ENCODE measurements at places on chromosomes 5 and 9. TPM values are rescaled to one million over a fixed set of nuclear protein-coding genes. Genes with fewer than 3 reads are reported as not detected.

DNA sequence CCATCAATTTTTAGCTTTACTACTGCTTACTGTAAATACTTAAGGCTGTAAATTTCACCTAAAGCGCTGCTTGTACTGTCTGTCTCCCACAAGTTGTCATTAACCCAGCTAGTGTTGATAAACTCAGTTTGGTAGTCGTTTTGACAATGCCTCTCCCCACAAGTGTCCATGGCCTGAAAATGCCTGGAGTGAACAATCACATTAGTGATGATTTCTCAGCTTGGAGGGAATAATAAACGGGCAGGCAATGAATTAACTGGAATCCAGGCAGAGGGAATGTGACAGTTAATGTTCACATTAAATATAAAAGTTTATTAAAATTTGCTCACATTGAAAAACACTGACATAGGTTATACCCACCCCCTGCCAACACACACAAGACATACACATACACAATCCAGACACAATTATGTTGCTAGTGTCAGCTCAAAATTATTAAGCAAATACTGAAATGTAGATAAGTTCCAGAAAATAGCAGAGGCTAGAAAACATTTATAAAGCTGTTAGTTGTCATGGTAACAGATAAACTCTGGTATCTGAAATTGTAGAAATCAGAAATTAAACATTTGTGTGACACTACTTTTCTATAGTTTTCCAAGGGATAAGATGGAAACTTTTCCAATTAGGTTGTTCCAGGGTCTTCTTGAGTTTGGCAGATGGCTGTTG is 341.9 kb downstream of the DIRAS2 start:
- no peak for DNase-seq

GRCh38 chr9:89608641-89609335 is 4.0 kb downstream of the GADD45G start:
- DNase-seq, result peak; percentile 14

GRCh38 chr5:68054638-68055037 is 160.9 kb upstream of the PIK3R1 start:
- no peak for DNase-seq

GRCh38 chr9:36746415-36746814 is 173.7 kb downstream of the MELK start:
- no peak for DNase-seq

Gene SNAPC4
- total RNA-seq, result 6.3 TPM

GRCh38 chr9:130765137-130766020 is 69.7 kb upstream of the ABL1 start:
- no peak for DNase-seq

Data from mesenteric fat pad (tissue), 1 donor.